ENCODE measurements at places on chromosomes 6 and 20. TPM values are rescaled to one million over a fixed set of nuclear protein-coding genes. Genes with fewer than 3 reads are reported as not detected.

- no peak for DNase-seq
- H3K4me1 ChIP-seq: no peaks in the 10 kb centered on the region
- H3K27me3 ChIP-seq: peaks cover 12% of the 10 kb centered on the region
- no peak overlapping the region for H3K4me3 ChIP-seq
- H3K27ac ChIP-seq: no peak overlapping the region
- peaks cover 6% of the 10 kb centered on the region for H3K36me3 ChIP-seq
Measured at GRCh38 chr6:121639021-121639420, 203.6 kb downstream of the GJA1 start.

DNA sequence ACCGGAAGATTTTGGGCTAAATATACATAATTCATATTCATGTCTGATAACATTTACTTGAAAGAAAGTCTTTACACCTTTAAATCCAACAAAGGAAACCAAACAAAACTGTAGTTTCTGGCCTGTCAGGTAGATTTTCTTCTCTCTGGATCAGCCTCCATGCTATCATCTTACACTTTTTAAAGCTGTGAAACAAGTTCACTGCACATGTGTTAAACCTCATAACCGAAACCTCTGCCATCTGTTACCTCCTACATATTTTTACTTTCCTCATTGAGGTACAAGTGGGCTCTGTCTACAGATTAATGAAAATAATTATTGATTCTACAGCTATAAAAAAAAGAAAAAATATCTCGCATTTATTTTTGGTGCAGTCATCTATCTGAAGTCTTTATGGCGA, 149.9 kb downstream of the RALGAPA2 start:
- no peaks in the 10 kb centered on the region for H3K27me3 ChIP-seq
- peaks cover 20% of the 10 kb centered on the region for H3K4me1 ChIP-seq
- no peak overlapping the region for H3K4me3 ChIP-seq
- H3K27ac ChIP-seq: no peak overlapping the region

DNA sequence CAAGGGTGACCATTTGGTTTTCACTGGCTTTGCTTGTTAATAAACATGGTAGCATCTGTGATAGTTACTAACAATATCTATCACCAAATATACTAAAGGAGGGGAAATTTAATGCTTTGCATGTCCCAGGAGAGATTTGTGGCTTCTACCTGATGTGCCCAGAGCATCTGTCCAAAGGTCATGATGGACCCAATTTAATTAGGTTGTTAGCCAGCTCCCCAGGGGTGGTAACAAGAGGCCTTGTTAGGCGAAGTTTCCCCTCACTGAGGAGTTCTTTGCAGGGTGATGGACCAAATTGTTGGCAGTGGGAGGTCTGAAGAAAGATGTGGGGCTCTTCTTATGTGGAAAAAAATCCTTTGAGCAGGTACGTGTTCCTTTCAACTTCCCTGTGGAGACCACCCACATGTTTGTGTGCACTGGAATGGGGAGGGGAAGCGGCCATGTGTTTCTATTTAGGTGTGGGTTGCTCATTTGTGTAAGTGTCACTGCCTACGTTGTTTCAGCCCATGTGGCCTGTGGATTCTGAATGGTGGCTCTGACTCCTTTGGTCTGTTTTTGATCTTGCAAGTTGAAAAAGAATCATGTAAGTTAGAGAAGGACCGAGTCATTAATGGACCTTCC, 137.6 kb downstream of the CLIC5 start:
- peak overlapping the region; percentile 21 for H3K27ac ChIP-seq
- H3K4me3 ChIP-seq: no peak overlapping the region
- H3K27me3 ChIP-seq: no peaks in the 10 kb centered on the region
- peaks cover 3% of the 10 kb centered on the region for H3K36me3 ChIP-seq

TXLNB gene
- not detected for total RNA-seq

GRCh38 chr6:96631248-96631647, 68.3 kb downstream of the FHL5 start:
- no peaks in the 10 kb centered on the region for H3K27me3 ChIP-seq
- no peak overlapping the region for H3K27ac ChIP-seq
- no peak for DNase-seq
- H3K36me3 ChIP-seq: no peaks in the 10 kb centered on the region
- H3K4me1 ChIP-seq: peaks cover 3% of the 10 kb centered on the region

GRCh38 chr6:143806282-143807102, 36.6 kb upstream of the LTV1 start:
- H3K27ac ChIP-seq: no peak overlapping the region
- no peak for DNase-seq
- peaks cover 12% of the 10 kb centered on the region for H3K36me3 ChIP-seq
- no peak overlapping the region for H3K4me3 ChIP-seq

GRCh38 chr6:8268606-8269005, 166.3 kb upstream of the EEF1E1 start:
- no peak for DNase-seq
- no peak overlapping the region for H3K27ac ChIP-seq
- H3K4me3 ChIP-seq: no peak overlapping the region
- no peaks in the 10 kb centered on the region for H3K36me3 ChIP-seq
- no peaks in the 10 kb centered on the region for H3K27me3 ChIP-seq

DNA sequence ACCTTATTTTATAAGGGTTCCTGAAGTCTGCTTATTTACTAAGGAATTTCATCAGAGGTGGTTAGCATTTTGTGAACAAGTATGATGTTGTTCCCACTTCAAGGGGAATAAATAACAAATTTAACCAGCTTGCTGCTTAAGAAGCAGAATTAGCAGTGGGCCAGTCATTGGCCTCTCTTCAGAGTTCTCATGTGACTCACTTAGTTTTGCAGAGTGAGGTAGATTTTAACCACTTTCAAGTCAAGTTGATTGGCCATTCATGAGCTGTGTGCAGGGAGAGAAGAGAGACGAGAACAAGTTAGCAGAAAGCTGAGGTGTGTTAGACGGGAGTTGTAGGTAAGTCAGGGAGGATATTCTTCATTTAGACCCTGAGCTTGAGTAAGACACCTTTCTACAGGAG, 18.1 kb downstream of the TOP1 start:
- H3K27ac ChIP-seq: no peak overlapping the region
- peaks cover 42% of the 10 kb centered on the region for H3K4me1 ChIP-seq
- peaks cover 2% of the 10 kb centered on the region for H3K36me3 ChIP-seq
- no peaks in the 10 kb centered on the region for H3K27me3 ChIP-seq
- no peak for DNase-seq

DNA sequence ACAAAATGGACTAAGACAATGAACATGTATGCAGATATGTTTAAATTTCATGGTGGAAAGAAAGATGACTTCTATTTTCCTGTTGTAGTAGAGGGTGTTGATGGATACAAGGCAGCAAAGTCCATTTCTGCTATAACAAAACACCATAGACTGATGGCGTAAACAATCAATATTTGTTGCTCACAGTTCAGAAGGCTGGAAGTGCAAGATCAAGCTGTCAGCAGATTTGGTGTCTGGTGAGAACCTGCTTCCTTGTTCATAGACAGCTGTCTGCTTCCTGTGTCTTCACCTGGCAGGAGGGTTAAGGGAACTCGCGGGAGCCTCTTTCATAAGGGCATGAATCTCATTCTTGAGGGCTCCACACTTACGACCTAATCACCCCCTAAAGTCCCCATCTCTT, 83.0 kb upstream of the ELOVL5 start:
- no peak for DNase-seq
- H3K27me3 ChIP-seq: peaks cover 24% of the 10 kb centered on the region
- no peak overlapping the region for H3K4me3 ChIP-seq
- H3K36me3 ChIP-seq: no peaks in the 10 kb centered on the region

DNA sequence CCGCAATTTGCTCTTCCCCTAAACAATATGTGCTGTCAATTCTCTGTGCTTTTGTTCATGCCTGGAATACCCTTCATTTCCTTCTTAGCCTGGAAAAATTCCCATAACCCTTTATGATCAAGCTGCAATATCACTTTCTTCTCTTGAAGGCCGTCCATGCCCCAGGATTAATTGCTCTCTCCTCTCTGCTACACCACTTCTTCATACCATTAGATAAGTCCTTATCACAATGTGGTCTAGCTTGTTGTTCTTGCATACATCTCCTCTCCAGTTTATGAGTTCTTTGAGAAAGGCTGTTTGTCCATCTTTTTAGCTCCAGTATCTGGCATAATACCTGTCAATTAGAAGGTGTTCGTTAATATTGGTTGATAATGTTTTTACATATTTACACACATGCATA, 111.2 kb upstream of the SAMD5 start:
- no peak overlapping the region for H3K4me3 ChIP-seq
- no peaks in the 10 kb centered on the region for H3K27me3 ChIP-seq
- H3K27ac ChIP-seq: no peak overlapping the region
- DNase-seq: no peak
- H3K4me1 ChIP-seq: peaks cover 2% of the 10 kb centered on the region

- no peaks in the 10 kb centered on the region for H3K27me3 ChIP-seq
- H3K36me3 ChIP-seq: no peaks in the 10 kb centered on the region
- DNase-seq: no peak
- no peak overlapping the region for H3K27ac ChIP-seq
- no peak overlapping the region for H3K4me3 ChIP-seq
Measured at GRCh38 chr6:125714441-125715090, 34.9 kb upstream of the HEY2 start.

OTOR gene
- total RNA-seq: not detected

BPIFB4 gene
- total RNA-seq: not detected

PLCB1 gene
- total RNA-seq: 16.2 TPM

- DNase-seq: no peak
- H3K36me3 ChIP-seq: peaks cover 5% of the 10 kb centered on the region
- H3K4me3 ChIP-seq: peak overlapping the region; percentile 90
- H3K4me1 ChIP-seq: peaks cover 28% of the 10 kb centered on the region
- H3K27me3 ChIP-seq: no peaks in the 10 kb centered on the region
Measured at GRCh38 chr20:35698298-35699126, 640 bp downstream of the NFS1 start.

GRM1 gene
- 0.41 TPM for total RNA-seq

All from progenitor cell of endocrine pancreas (in vitro differentiated cells).